Endothelial cell of umbilical vein (primary cell): ENCODE measurements at places on chromosomes 5 and 9. TPM values are rescaled to one million over a fixed set of nuclear protein-coding genes. Genes with fewer than 3 reads are reported as not detected.

The JAKMIP2 gene
- not detected in 2 replicates for total RNA-seq

The ANP32B gene
- total RNA-seq: 152 and 173 TPM in 2 replicates

The NPR3 gene
- 0.37 and 0.53 TPM in 2 replicates for total RNA-seq

The PCDHB2 gene
- 0.23 and 0.58 TPM in 2 replicates for total RNA-seq

The IFNK gene
- total RNA-seq: not detected in 2 replicates

The ADRB2 gene
- total RNA-seq: 0.60 and 0.86 TPM in 2 replicates

The LECT2 gene
- not detected in 2 replicates for total RNA-seq

The ECSCR gene
- 365 and 377 TPM in 2 replicates for total RNA-seq

The INSL6 gene
- total RNA-seq: not detected in 2 replicates

The OR2V1 gene
- not detected in 2 replicates for total RNA-seq

The GDA gene
- not detected in 2 replicates for total RNA-seq

The NUTM2G gene
- not detected in 2 replicates for total RNA-seq

The STPG3 gene
- total RNA-seq: not detected in 2 replicates

The IL4 gene
- total RNA-seq: not detected in 2 replicates

The RXRA gene
- total RNA-seq: 37.4 and 38.9 TPM in 2 replicates

The ZNF883 gene
- not detected in 2 replicates for total RNA-seq

The QRFP gene
- not detected in 2 replicates for total RNA-seq

The IFNA16 gene
- not detected in 2 replicates for total RNA-seq

The ADCY2 gene
- not detected in 2 replicates for total RNA-seq

The SOHLH1 gene
- total RNA-seq: not detected in 2 replicates

The GBGT1 gene
- 28.7 and 35.6 TPM in 2 replicates for total RNA-seq

The AHRR gene
- 3.1 and 5.1 TPM in 2 replicates for total RNA-seq
